ENCODE measurements at places on chromosomes 2 and 18.

DNA sequence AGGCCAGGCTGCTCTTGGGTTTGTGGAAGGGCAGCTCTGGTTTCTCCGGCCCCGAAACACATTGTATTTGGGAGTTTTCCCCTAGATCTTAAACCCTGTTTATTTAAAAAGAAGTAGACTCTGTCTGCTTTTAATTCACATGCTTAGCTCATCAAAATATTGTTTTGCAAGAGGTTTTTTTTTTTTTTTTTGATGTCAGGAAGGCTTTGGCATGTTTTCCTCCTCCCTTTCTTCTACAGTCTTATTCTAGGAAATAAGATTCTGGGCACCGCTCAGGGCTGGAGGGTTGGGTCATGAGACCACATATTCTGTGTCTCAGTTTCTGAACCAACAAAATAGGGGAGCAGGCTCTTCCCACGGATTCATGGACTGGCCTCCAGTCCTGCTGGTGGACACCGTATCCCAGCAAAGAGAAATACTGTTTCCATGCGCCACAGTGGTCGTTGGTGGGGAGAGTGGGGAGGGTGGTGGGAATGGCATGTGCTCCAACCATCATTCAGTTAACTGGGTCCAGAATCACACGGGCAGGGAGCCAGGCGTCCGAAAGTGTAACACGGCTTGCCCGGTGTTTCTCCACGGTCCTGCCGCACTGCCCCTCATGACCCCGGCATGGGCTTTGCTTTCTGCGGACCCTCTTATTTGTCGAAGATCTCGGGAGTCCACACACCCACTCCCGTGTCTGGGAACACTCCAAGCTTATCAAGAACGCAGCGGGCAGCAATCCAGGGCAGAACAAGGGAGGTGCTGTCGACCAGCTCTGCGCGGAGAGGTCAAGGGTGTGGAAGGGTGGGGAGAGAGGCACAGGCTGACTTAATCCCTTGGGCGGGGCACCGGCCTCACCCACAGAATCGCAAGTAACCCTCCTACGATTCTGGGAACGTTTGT lies 176.7 kb downstream of the GLI2 start:
- no peak for DNase-seq

- DNase-seq = no peak
Observed at GRCh38 chr18:68041327-68041726, 524.8 kb upstream of the DSEL start.

- no peak for DNase-seq
Observed at GRCh38 chr2:112137516-112138158, 548 bp upstream of the FBLN7 start.

DNA sequence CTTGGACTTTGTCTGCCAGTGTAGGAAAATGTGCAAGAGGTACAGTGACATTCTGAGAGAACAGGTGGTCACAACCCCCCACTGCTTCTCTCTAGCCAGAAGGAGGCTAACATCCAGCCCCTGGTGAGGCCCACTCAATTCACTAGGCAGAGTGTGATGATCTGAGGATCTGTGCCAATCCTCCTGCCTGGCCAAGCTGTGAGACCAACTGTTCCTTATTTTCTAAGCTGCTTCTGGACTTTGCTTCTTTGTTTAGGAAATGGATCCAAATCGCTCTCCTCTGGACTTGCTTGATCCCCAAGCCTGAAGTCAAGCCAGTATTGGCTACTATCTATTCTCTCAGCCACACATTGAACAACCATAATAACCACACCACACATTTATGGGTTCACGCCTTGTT lies 202.8 kb downstream of the PIK3C3 start:
- DNase-seq = no peak

All from stimulated activated CD8-positive, alpha-beta memory T cell treated with anti-CD3 and anti-CD28 coated beads, Interleukin-7, amount 100 ng/mL, for 1 hour (primary cell).